Upper lobe of left lung (tissue), 6 donors: ENCODE measurements at places on chromosomes 1 and 21.

DNA sequence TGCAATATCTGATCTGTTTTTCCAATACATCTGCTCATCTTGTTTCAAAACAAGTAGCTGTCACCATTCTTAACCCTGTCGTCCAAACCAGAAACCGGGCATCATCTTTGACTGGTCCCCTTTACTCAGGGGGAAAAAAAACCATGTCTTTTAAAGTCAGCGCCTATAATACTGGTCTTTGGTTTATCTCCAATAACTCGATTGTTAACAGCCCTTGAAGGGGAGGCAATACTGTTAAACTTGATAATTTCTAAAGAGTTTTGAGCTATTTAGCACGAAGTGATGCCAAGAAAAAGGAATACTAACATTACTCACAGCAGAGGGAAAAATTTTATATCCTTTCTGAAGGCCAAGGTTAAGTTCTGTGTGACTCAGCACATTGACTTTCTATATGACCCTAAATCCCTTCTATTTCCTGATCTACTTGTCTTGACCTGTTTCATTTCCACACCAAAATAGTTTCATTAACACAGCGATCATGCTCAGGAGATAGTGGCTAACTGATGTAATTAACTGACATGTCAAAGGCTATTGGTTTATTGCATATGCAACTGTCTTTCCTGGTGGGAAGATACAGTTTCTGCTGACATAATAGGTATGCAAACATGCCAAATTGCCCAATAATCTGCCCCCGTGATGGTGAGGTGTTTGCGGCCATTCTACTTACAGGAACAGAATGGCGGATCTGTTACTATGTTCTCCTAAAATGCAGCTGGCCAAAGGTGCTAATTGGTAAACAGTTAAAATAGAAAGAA, 59.1 kb downstream of the NFIA start:
- no peak overlapping the region for H3K4me3 ChIP-seq
- DNase-seq: no peak
- H3K27me3 ChIP-seq: no peaks in the 10 kb centered on the region
- H3K4me1 ChIP-seq: peaks cover 42% of the 10 kb centered on the region
- no peaks in the 10 kb centered on the region for H3K36me3 ChIP-seq

DNA sequence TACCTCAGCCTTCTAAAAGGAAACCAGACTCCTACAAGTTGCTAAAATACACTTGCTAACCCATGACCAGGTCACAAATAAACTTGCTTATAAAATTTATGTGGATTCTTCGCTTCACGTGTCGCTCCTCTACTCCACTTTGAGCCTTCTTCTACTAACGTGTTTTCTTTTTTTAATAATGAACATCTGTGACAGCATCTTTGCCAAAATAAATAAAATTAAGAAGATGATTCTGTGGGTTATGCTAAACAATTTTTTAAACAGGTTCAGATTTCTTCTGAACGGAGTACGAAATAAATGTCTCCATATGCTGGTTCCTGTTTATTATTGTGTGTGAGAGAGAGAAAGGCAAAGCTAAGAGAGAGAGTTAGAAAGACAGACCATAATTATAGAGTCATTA, 735.8 kb downstream of the LTN1 start:
- H3K4me3 ChIP-seq: no peak overlapping the region
- no peaks in the 10 kb centered on the region for H3K27me3 ChIP-seq
- no peak overlapping the region for H3K27ac ChIP-seq

DNA sequence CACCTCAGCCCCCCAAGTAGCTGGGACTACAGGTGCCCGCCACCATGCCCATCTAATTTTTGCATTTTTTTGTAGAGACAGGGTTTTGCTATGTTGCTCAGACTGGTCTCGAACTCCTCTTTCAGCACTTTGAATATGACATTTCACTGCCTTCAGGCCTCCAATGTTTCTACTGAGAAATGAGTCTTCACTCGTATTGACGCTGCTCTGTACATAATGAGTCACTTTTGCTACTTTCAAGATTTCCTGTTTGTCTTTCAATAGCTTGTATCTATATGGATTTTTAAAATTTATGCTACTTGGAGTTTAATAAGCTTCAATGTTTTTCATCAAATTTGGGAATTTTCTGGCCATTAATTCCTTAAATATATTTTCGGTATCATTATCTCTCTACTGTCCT, 64.7 kb downstream of the GORAB start:
- H3K27ac ChIP-seq: no peak overlapping the region
- no peak overlapping the region for H3K4me3 ChIP-seq
- no peaks in the 10 kb centered on the region for H3K4me1 ChIP-seq
- no peak for DNase-seq
- H3K36me3 ChIP-seq: no peaks in the 10 kb centered on the region
- no peaks in the 10 kb centered on the region for H3K27me3 ChIP-seq

- H3K4me3 ChIP-seq: no peak overlapping the region
- H3K4me1 ChIP-seq: peaks cover 15% of the 10 kb centered on the region
- DNase-seq: peak; percentile 84
- H3K27ac ChIP-seq: peak overlapping the region; percentile 56
Measured at GRCh38 chr21:44958471-44959191, 18.8 kb downstream of the SLX9 start.

GRCh38 chr21:17051054-17051453, 461.8 kb upstream of the CXADR start:
- no peak overlapping the region for H3K4me3 ChIP-seq
- H3K4me1 ChIP-seq: no peaks in the 10 kb centered on the region
- H3K27ac ChIP-seq: no peak overlapping the region
- no peak for DNase-seq
- H3K36me3 ChIP-seq: no peaks in the 10 kb centered on the region
- no peaks in the 10 kb centered on the region for H3K27me3 ChIP-seq

- no peak overlapping the region for H3K27ac ChIP-seq
- peaks cover 80% of the 10 kb centered on the region for H3K36me3 ChIP-seq
- H3K4me1 ChIP-seq: peaks cover 12% of the 10 kb centered on the region
Measured at GRCh38 chr21:46114963-46115362, 17.1 kb downstream of the COL6A2 start.

GRCh38 chr1:110136911-110137310, 13.4 kb upstream of the SLC6A17 start:
- H3K36me3 ChIP-seq: no peaks in the 10 kb centered on the region
- DNase-seq: no peak
- peaks cover 4% of the 10 kb centered on the region for H3K27me3 ChIP-seq
- no peak overlapping the region for H3K4me3 ChIP-seq
- H3K4me1 ChIP-seq: no peaks in the 10 kb centered on the region

DNA sequence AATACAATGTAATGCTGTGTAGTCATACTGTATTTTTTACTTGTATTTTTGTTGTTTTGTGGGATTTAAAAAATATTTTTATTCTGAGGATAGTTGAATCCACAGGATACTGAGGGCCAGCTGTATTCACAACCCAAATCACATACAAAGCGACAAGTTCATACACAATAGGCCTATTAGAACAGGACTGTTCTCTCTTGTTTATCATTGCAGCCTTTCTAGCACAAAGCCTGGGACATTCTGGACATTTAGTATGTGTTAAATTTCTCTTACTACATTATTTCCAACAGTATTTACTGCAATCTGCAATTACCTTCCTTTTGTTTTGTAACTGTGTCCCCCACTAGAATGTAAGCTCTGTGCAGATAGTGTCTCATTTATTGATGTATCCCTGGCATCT, 65.4 kb downstream of the SLC35A3 start:
- H3K27me3 ChIP-seq: no peaks in the 10 kb centered on the region
- DNase-seq: no peak
- no peak overlapping the region for H3K4me3 ChIP-seq
- no peaks in the 10 kb centered on the region for H3K36me3 ChIP-seq
- peaks cover 18% of the 10 kb centered on the region for H3K4me1 ChIP-seq

DNA sequence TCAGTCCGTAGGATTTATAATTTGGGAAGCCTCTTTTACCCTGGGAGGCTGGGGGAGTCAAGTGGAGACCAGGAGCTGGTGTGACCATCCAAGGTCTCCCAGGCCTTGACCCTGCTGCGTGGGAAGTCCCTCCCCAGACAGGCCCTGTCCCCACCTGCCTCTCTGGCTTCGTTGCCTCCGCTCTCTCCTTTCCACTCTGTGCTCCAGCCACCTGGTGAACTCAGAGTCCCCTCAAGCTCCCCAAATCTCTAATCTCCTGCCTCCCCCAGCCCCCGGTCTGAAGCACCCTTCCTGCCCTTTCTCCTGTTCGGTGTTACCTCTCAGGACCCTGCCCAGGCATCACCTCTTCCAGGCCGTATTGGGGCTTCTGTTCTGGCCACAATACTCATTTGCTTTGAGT, 27.9 kb downstream of the CDCP2 start:
- no peak overlapping the region for H3K4me3 ChIP-seq
- no peaks in the 10 kb centered on the region for H3K36me3 ChIP-seq
- no peak overlapping the region for H3K27ac ChIP-seq
- DNase-seq: no peak
